ENCODE measurements at places on chromosomes 12 and 14. TPM values are rescaled to one million over a fixed set of nuclear protein-coding genes. Genes with fewer than 3 reads are reported as not detected.

- no peak for DNase-seq
Measured at GRCh38 chr14:104216457-104216856, 78.1 kb downstream of the KIF26A start.

GRCh38 chr14:90641615-90642243, 174.5 kb downstream of the TTC7B start:
- no peak for DNase-seq

GRCh38 chr12:94649349-94650142, 811 bp downstream of the TMCC3 start:
- no peak for DNase-seq

DNA sequence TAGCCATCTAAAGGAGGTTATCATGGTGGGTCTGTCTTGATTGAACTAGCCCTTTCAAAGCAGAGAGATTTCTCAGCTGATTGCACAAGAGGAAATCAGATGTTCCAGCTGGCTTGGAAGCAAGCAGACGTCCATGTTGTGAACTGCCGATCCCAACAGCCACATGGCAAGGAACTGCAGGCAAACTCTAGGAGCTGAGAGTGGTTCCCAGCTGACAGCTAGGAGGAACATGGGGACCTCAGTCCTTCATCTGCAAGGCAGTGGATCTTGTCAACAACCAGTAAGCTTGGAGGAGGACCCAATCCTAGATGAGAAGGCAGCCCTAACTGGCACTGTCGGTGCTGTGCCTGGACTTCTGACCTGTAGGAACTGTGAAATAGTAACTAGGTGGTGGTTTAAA, 7.7 kb downstream of the ACVR1B start:
- no peak for DNase-seq

DNA sequence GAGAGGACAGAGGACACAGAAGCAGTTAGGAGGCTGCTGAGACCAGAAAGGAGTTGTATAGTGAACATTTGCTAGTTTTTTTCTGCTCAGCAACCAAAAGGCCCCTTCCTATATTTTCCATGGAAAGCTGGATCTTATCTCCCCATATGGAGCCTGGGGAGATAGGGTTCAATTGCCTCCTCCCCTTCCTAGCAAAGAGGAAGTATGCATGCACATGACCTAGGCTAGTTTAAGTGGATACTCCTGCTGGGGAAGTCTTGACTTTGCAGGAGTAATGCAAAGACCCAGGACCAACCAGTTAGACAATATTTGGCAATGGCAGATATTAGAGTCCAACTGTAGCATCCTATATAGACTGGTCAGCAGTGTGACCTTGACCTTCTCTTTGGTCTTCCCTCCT, 15.1 kb downstream of the CHD8 start:
- DNase-seq = no peak

DNA sequence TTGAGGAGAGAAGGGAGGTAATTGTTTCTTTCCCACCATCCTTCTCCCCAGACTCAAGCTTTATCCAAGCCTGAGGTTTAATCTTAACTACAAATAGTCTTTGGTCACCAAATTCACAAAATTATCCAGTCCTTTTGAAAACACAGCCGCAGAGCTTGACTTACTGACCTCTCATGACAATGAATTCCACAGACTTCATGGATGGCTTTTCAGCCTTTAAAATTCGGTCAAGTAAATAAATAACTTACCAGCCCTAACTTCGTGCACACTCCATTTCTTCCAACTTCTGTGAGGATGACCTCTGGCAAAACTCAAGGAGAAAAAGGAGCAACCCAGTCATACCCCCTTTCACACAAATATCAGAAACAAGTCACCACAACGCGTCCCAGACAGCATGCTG, 137.0 kb upstream of the CDKN3 start:
- no peak for DNase-seq

- DNase-seq = no peak
Measured at GRCh38 chr14:90599339-90599738, 202.5 kb downstream of the CALM1 start.

LRRIQ1 gene
- 0.38 TPM for total RNA-seq

CLEC4C gene
- not detected for total RNA-seq

DPPA3 gene
- not detected for total RNA-seq

EIF2S3B gene
- total RNA-seq = 17.1 TPM

SLCO1B3 gene
- 24.7 TPM for total RNA-seq

Measured in A172 (cell line).